Erythroblast (primary cell): ENCODE measurements at places on chromosomes 7 and 10.

- peak; percentile 77 for DNase-seq
These were observed 13.4 kb downstream of the DPCD start for GRCh38 chr10:101601541-101601940.

GRCh38 chr7:80770675-80771081 lies 132.2 kb downstream of the CD36 start:
- no peak for DNase-seq

DNA sequence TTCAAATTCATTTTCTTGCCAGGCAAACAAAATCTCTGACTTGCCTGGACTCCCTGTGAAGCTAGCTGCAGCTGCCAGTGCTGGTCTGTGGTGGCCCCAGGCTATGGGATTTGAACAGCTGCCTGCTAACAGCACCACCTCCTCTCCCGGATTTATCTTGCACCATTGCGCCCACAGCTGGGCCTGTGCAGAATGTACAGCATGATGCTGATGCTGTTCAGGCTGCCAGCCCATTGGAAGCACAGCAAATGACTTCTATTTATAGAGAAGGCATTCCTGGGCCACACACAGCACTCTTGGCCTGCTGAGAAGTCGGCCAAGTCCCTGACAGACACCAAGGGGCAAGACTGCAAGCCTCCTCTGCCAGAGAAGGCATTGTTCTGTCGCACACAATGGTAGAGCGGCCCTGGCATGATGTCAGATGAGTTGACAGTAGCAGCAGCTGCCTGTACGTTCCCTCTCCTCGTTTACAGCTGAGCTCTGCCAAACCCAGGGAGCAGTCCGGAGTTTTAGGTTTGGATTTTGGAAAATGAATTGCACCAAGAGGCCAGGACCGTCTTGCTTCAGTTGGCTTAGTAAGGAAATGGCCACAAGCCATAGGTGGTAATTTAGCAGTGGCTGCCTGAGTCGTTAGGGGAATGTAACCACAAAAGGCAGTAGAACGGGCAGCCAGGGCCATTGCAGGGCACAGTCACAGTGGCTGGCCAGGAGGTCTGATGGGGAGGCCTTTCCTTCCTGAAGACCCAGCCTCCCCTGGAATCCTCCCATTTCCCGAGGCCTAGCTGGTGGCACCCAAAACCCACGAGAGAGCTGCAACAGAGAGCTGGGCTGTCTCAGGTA lies 38.5 kb downstream of the MTURN start:
- peak; percentile 33 for DNase-seq

DNA sequence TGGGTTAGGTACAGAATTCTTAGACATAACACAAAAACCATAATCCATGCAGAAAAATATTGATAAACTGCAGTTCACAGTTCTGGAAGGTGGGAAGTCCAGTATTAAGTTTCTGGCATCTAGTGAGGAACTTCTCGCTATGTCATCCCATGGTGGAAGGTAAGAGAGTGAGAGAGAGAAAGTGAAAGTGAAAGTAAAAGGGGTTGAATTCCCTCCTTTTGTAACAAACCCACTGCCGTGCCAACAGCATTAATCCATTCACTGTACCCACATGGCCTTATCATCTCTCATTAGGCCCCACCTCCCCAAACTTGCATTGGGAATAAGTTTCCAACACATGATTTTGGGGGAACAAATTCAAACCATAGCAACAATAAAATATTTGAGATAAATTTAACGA lies 17.1 kb downstream of the ZNF485 start:
- DNase-seq, result peak; percentile 19

DNA sequence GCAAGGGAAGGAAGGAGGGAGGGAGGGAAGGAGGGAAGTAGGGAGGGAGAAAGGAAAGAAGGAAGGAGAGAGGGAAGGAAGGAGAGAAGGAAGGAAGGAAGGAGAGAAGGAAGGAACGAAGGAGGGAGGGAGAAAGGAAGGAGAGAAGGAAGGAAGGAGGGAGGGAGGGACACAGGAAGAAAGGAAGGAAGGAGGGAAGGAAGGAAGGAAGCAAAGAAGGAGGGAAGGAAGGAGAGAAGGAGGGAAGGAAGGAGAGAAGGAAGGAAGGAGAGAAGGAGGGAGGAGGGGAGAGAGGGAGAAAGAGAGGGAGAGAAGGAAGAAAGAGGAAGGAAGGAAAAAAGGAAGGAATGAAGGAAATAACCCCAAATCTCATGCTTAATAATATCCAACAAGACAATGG lies 630.6 kb downstream of the GRID1 start:
- DNase-seq, result no peak

DNA sequence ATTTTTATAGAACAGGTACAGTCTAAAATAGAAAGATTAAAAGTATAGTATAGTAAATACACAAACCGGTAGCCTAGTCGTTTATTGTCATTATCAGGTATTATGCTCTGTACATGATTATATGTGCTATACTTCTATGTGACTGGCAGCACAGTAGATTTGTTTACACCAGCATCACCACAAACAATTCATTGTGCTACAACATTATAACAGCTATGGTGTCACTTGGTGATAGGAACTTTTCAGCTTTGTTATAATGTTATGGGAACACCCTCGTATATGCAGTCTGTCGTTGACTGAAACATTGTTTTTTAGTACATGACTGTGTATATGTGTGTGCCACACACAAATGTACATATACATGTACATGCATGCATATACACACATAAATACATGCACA lies 19.1 kb downstream of the ZNF365 start:
- no peak for DNase-seq

DNA sequence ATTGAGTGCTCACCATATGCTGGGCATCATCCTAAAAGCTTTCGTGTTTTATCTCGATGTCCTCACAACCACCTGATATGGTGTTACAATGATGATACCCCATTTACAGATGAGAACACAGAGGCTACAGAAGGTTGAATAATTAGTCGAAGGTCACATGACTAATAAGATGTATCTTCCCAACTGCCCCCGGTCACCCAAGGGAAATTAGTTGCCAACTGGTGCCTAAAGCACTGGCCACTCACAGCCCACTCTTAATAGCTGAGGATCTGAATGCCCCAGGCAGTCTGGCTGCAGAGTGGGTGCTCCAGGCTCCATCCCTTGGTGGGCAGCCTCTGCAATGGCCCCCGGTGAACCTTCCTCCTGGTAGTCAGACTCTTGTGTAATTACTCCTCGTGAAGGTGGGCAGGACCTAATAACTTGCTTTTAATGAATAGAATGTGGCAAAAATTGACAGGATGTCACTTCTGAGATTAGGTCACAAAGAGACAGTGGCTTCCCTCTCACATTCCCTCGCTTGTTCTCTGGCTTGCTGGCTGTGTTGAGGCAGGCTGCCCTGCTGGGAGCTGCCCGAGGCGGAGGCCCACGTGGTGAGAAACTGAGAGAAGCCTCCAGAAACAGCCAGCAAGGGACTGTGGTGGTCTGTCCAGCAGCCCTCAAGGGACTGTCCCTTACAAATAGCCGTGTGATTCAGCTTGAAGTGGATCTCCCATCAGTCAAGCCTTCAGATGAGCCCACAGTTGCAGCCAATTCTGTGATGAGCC lies 109.4 kb downstream of the ARHGAP22 start:
- DNase-seq, result no peak

- no peak for DNase-seq
These were observed 115.6 kb downstream of the CDK6 start for GRCh38 chr7:92720604-92721350.

GRCh38 chr7:21172800-21173199 lies 255.1 kb upstream of the SP4 start:
- no peak for DNase-seq

- DNase-seq, result peak; percentile 43
These were observed at the start of gene RET for GRCh38 chr10:43076876-43077420. RET (plus strand) TSS chr10:43077069; CDS start chr10:43077259, 190 bp downstream.

DNA sequence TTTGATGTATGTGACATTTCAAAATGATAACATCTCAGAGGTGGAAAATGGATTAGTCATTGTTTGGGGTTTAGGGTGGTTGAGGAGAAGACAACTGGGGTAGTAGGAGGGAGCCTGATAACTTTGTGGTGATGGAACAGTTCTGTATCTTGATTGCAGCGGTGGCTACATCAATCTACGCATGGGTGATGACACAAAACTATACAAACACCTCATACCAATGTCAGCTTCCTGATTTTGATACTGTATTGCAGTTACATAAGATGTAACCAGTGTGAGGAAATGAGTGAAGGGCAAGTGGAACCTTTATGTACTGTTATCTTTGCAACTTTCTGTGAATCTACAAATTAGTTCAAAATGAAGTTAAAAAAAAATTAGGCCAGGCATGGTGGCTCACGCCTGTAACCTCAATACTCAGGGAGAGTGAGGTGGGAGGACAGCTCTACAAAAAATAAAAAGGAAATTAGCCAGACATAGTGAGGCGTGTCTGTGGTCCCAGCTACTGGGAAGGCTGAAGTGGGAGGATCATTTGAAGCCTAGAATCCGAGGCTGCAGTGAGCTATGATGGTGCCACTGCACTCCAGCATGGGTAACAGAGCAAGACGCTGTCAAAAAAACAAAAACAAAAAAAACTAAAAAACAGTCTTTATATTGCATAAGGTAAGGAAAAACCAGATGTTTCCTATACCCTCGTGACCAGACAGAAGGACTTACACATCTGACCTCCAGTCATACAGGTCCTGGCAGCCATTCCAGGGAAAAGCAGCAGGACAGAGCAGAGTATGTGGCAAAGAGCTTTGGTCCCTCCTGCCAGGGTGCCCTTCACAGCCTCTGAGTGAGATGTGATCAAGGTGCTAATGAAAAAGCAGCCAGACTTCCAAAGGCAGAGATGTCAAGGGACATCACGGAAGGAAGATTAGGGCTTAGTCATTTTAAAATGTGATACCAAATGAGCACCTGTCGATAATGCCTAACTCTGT lies 50.8 kb downstream of the CYTH3 start:
- peak; percentile 42 for DNase-seq

GRCh38 chr10:118776033-118776432 lies 21.3 kb upstream of the CACUL1 start:
- no peak for DNase-seq

DNA sequence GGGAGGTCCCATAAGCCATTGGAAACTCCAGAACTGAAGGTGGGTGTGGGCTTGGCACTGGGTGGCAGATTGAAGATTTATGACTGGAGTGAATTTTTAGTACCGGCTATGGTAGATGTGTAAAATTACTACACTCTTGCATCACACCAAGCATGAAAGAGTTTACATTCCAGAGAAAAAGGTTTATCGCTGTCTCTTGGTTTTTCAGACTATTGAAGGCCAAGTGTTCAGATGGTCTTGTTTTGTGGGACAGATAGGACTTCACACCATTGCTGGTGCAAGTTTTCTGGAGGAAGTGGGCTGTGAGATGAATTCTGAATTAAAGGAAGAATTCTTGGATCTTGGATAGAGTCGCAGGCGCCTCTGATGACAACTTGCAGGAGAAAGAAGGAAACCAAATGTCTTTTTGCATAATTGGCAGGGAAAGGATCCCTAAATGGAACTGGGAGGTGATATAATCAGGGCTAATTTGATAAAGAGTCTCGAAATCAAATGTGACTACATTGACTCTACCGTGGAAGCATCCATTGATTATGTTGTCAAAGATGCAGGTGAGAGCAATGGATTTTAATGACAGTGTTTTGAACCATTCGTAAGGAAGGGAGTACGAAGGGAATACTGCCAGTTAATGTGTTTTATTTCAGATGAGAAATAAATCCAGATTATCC lies 14.2 kb upstream of the NMT2 start:
- DNase-seq, result no peak

DNA sequence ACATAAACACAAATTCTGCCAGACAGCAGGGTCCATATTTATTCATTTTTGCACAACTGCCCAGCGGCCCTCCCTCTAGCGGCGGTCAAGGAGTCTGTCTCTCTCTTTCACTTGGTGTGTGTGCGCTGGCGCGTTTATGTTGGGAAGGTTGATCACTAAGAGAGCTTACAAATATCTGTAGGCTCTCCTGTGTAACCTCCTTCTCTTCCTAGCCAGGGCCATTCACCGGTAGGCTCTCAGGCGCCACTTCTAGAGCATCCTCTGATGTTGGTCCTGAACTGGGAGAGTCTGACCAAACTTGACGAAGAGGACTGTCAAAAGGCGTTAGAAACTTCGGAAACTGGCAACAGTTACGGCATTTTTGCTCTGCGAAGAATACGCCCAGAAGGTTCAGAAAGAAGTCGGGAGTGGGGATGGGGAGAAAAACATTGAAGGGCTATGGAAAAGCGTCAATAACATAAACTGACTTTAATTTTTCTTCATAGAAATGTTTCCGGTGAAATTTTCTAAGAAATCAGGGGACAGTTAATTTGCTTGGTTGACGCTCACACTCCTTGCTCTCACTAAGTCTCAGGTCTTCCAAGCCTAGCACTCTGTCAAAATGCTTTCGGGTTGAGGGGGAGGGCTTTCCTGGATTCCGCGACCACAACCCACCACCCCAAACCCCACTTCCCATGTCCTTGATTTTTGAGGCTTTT lies 731.1 kb downstream of the ZWINT start:
- DNase-seq, result peak; percentile 18

GRCh38 chr10:89086801-89087521 lies 96.4 kb downstream of the FAS start:
- DNase-seq, result peak; percentile 16

DNA sequence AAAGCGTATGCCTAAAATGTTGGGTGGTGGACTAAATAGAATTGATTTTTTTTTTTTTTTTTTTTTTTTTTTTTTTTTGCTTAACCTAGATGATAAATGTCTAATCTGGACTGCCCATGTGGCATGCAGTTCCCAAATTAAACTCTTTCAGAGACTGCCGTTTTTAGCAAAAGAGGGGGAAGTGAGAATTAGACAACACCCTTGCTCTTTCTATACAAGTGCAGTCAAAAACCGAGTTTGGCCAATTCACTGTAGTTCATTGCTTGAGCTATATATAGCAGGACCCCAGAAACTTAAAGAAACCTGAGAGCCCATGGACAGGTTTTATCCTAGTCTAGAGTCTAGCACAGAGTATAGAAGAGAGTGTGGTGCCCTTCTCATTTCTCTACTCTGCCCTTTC lies 141.9 kb downstream of the GRM3 start:
- no peak for DNase-seq

- DNase-seq, result no peak
These were observed 69.5 kb upstream of the ZNF438 start for GRCh38 chr10:31101123-31101522.

GRCh38 chr7:9217204-9217603 lies 783.8 kb downstream of the NXPH1 start:
- DNase-seq, result no peak

- no peak for DNase-seq
These were observed 65.9 kb upstream of the RSU1 start for GRCh38 chr10:16883084-16883483.

DNA sequence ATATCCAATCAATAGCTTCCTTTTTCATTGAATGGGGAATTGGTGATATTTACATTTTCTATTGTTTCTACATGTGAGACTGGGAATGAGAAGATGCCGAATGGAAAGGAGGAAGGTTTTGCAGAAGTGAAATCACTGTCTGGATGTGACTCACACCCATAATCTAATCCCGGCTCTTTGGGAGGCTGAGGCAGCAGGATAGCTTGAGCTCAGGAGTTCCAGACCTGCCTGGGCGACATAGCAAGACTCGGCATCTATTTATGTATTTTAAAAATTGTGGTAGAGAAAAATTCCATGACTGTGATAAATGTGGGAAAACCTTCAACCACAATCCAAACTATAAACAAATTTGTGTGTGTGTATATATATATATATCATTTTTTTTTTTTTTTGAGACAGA lies 10.9 kb upstream of the FIS1 start:
- DNase-seq, result no peak

- no peak for DNase-seq
These were observed 13.7 kb upstream of the NPTX2 start for GRCh38 chr7:98603399-98603788.
